ENCODE measurements at places on chromosomes 6 and 20. TPM values are rescaled to one million over a fixed set of nuclear protein-coding genes. Genes with fewer than 3 reads are reported as not detected.

CSNK2B gene
- 203 TPM for total RNA-seq

HLA-DRB1 gene
- total RNA-seq = 718 TPM

SLCO4A1 gene
- total RNA-seq = 16.1 TPM

CD93 gene
- 2.6 TPM for total RNA-seq

ADGB gene
- total RNA-seq = not detected

GSTA3 gene
- not detected for total RNA-seq

PTCHD4 gene
- not detected for total RNA-seq

C20orf202 gene
- total RNA-seq = not detected

OPRM1 gene
- total RNA-seq = not detected

PLCB1 gene
- total RNA-seq = 0.36 TPM

DHX16 gene
- total RNA-seq = 31.8 TPM

SLC18B1 gene
- 7.0 TPM for total RNA-seq

UBE2C gene
- 133 TPM for total RNA-seq

TAAR6 gene
- not detected for total RNA-seq

ANKRD66 gene
- total RNA-seq = not detected

GOPC gene
- total RNA-seq = 18.6 TPM

C2 gene
- total RNA-seq = 0.97 TPM

BNIP5 gene
- 0.13 TPM for total RNA-seq

SLC26A8 gene
- total RNA-seq = not detected

MROH8 gene
- 1.5 TPM for total RNA-seq

C6orf15 gene
- total RNA-seq = not detected

SNX5 gene
- 216 TPM for total RNA-seq

DAAM2 gene
- total RNA-seq = not detected

DDX39B gene
- 345 TPM for total RNA-seq

SLC16A10 gene
- total RNA-seq = 10.6 TPM

TMEM151B gene
- total RNA-seq = not detected

CRISP3 gene
- total RNA-seq = not detected

ENPP4 gene
- 5.3 TPM for total RNA-seq

OXT gene
- not detected for total RNA-seq

LBP gene
- 0.10 TPM for total RNA-seq

ENPP3 gene
- total RNA-seq = not detected

RNF182 gene
- total RNA-seq = not detected

DNPH1 gene
- 76.6 TPM for total RNA-seq

INSM1 gene
- total RNA-seq = 0.08 TPM

PBOV1 gene
- total RNA-seq = not detected

PLCB4 gene
- 0.05 TPM for total RNA-seq

TRAPPC3L gene
- not detected for total RNA-seq

CUTA gene
- total RNA-seq = 165 TPM

NKAPL gene
- 0.11 TPM for total RNA-seq

ZNF334 gene
- total RNA-seq = 1.7 TPM

TGM3 gene
- total RNA-seq = not detected

SLC35D3 gene
- total RNA-seq = not detected

NR2E1 gene
- not detected for total RNA-seq

SIGLEC1 gene
- total RNA-seq = 0.05 TPM

CST2 gene
- total RNA-seq = not detected

PANK2 gene
- 39.6 TPM for total RNA-seq

Data from GM12878 (cell line).